ENCODE measurements at places on chromosomes 7 and 10.
A peak's percentile ranks its signal among the peaks of the same experiment; 100 is the strongest.

DNA sequence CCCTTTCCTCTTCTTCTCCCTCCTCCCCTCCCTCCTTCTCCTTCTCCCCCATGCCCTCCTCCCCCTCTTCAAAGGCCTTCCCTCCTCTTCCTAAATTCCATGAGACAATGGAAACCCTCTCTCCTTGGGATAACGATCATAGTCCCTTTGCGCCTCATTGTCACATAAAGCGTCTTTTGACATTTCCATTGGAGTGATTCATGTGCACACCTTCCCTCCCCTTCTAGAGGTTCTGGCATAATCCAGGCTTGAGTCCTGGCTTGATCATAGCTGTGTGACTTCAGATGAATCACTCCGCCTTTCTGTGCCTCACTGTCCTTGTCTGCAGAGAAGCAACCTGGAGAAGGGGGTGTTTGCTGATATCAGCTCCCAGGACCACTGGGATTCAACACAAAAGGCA, 204.2 kb downstream of the TNS3 start:
- DNase-seq = no peak

DNA sequence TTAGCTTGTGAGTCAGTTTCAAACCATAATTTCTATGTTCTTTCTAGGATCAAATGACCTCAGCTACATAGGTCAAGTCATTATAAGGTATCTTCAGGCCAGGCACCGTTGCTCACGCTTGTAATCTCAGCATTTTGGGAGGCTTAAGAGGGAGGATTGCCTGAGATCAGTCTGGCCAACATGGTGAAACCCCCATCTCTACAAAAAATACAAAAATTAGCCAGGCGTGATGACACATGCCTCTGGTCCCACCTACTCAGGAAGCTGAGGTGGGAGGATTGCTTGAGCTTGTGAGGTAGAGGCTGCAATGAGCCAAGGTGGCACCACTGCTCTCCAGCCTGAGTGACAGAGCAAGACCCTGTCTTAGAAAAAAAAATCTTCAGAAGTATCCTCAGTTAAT, 362.3 kb downstream of the GATA3 start:
- no peak for DNase-seq

GRCh38 chr10:61337741-61338140, 115.4 kb downstream of the TMEM26 start:
- DNase-seq = no peak

DNA sequence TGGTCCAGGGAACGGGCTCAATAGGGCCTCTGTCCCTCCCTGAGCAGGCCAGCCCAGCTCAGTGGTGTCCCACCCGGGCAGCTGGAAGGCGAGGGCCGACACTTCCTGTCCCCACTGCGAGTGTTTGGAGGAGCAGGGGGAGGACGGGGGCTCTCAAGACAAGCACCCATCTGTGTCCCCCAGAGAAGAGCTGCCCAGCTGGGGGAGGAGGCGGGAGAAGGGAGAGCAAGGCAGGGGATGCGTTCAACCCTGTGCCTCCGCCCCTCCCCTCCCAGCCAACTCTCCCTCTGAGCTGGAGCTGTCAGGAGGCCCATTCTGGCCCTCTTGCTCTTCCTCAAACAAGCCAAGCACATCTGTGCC, 35.7 kb downstream of the ZCCHC24 start:
- DNase-seq = no peak

DNA sequence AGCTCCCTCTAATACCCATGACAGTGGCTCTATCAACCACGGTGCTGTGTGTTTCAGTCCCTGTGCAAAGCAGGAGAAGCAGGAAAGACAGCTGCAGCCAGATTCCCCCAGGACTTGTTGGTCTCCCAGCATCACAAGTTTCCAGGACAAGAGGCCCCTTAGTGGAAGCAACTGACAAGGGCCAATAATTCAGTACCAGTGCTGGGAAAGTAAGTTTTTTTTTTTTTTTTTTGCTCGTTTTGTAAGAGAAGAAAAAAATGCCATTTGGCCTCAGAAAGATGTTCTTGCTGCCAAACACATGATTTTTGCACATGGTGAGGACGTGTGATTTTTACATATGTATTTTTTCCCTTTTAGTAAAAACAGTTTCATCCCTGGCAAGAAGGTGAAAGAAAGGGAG, 284.2 kb upstream of the ZMIZ1 start:
- no peak for DNase-seq

DNA sequence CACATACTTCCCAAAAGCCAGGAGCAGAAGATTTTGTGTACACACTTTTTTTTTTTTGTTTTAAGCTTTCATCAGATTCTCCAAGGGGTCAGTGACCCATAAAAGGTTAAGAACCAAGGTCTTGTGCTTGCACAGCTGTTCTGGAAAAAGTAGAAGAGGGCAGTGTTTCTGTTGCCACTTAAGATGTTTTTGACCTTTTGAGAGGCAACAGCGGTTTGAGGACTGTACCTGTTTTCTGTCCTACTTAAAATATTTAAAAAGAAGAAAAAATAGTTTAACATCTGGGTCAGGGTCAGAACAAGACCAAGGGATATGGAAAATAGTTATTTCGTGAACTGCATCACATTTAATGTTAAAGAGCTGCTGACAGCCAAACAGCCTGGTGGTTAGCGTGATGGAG, 32.9 kb downstream of the AUTS2 start:
- DNase-seq = no peak

- DNase-seq = peak; percentile 33
These were observed 8.6 kb downstream of the MUC3A start for GRCh38 chr7:100957832-100958421.

DNA sequence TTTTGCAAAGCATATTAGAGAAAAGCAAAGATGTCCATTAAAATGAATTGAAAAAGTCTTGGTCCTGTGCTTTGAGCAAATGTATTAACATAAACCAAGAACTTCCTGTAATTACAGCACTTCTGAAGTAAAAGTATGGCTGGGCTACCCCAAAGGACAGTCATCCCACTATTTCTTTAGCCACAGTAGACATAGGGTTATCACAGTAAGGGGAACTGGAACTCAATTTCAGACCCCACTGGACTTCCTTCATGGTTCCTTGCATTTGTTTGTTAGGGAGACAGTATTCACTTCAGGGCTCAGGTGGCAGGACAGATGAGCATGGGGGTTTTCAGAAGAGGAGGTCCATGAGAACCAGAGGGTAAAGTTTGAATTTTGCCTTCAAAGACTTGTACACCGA, 203.1 kb upstream of the PDE1C start:
- DNase-seq = no peak

DNA sequence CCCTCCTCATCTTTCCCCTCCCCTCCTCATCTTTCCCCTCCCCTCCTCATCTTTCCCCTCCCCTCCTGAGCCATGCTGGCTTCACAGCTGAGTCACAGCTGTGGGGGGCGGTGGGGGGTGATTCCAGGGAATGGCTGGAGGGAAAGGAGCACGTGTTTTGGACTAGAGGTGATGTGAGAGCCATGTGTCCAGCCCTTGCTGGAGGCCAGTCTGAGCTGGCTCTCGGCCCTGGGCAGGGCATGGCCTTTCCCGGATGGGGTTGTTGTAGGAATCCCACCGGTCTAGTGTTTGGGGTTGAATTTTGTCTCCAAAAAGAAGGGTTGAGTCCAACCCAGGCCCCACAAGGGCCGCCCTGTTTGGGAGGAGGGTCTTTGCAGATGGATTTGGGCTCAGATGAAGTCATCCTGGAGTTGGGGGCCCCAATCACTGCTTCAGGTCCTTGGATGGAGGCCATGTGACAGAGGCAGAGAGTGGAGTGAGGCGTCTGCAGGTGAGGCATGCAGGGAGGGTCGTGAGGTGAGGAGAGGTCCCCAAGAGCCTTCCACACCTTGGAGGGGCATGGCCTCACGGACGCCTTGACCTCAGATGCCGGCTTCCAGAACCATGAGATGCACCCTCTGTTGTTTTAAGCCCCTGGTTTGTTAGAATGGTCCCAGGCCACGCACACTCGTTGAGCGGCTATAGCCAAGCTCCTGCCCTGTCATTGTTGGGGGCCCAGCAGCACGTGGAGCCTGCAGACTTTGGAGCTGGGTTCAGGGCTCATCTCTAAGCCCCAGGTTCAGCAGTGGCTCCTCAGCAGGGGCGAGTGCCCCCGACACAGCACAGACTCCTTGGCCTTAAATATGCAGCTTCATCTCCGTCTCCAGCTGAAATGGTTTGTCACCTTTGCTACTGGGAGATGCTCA, 101.6 kb downstream of the DNAJB6 start:
- DNase-seq = no peak

DNA sequence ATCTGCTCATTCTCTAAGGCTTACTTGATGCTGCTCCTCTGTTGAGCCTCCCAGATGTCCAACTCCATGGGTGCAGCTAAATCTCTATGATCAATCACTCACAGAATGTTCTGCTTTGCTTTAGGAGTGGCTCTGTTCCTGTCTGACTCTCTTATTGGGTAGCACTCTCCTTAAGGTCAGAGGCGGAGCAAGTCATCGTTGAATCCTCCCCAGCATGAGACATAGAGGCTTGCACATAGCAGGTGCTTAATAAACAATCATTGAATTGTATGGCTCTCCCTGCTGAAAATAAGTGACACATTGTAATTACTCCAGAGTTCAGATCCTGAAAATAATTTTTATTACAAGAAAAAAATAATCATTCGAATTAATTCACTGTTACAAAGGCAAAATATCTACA, 69.7 kb downstream of the NPS start:
- no peak for DNase-seq

DNA sequence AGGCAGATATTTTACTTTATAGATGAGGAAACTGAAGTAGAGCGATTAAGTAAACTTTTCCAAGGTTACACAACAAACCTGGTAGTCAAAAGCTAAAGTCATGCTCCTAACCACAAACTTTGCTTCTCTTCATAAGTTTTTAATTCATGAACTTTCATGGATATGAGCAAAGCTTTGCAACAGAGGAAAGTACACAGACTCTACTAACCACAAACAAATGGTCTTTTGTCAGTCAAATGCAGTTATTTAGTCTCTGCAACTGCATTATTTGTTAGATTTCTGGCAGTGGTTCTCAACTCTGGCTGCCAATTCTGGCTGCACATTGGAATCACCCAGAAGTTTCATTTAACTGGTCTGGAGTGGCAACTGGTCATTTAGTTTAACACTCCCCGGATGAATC, 140.6 kb upstream of the TMEM168 start:
- no peak for DNase-seq

DNA sequence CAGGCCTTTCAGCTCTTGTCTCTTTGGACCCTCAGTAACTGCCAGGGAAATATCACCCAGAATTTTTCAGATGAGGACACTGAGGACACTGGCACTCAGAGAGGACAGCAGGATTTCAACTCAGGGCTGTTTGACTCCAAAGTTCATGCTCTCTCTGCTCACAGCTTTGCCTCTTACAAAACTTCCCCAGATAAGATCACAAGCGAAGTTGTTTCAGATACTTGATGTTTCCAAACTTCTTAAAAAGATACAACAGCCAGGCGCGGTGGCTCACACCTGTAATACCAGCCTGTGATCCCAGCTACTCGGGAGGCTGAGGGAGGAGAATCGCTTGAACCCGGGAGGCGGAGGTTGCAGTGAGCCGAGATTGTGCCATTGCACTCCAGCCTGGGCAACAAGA, 32.4 kb upstream of the ZRANB1 start:
- no peak for DNase-seq

GRCh38 chr10:30172091-30172490, 112.7 kb upstream of the JCAD start:
- DNase-seq = no peak

- no peak for DNase-seq
These were observed 29.6 kb downstream of the ARHGAP21 start for GRCh38 chr10:24694086-24694485.

DNA sequence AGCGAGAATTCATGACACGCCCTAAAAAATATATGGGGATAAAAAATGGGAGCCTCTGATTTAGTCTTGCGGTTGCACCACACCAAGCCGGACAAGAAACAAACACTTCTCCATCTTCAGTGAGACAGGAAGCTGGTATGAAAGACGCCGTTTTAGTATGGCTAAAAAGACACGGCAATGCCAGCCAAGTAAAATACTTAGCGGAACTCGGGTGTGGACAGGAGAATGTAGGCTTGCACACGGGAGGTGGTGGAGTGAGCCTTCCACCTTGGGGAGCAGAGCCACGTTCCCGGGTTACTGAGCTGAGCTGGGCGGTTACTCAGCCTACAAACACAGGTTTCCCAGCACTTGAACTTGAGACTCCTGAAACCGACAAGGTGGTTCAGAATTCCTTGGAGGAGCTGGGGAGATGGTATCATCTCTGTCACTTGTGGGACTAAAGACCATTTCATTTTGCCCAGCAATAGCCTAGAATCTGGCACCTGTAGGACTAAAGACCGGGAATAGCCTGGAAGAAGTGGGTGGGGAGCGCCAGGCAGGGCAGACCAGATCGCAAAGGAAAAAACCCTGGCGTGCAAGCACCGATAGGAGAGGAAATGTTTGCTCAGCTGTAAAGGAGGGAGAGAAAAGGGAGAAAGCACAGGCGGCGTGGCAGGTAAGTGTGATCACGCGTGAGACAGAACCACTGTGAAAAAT, 34.8 kb upstream of the SEPHS1 start:
- DNase-seq = no peak

DNA sequence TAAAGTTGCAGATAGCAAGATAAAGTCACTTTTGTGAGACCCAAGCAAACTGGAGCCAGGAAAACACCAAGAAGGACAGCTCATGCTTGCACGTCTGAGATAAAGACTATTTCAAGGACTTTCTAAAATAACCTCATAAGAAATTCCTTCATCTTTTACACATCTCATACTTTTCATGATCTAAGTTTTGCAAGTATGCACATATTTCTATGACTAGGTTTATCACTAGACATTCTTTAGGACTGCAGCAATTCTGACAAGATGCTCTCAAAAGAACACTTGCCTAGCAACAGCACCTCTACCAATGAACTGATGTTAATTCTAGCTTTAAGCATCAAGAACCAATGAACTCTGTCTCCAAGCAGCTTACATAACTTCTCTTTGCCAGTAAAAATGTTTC, 457.6 kb downstream of the SEMA3D start:
- DNase-seq = no peak

DNA sequence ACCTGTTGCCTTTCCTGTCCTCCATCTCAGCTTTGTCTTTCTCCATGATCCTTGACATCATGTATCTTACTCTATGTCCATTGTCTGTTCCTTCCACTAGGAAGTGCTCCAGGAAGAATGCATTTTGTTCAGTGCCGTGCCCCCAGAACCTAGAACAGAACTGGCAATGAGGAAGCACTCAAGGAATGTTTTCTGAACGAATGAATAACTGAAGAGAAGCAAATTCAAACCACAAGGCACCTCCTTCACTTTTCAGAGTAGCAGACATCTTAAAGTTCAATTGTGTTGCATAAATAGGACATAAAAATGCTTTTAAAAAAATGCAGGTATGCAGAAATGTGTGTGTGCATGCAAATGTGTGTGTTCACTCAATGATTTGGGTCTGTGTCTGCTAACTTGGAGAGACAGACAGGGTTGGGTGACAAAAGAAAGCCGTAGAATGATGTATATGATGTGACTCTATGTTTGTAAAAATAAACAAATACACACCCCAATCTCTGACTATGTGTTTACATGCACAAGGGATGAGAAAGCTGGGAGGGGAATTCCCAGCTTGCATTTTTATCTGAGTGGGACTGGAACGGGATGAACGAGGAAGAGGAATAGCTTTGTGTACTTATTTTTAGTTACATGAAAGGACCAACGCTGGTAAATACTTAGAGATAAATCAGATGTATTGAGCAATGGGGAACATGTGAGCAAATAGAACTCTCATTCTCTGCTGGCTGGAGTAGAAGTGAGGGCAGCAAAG, 237.7 kb downstream of the FANK1 start:
- DNase-seq = no peak

All from Jurkat, Clone E6-1 (cell line).